ENCODE measurements at places on chromosomes 3 and 15.

GRCh38 chr3:172520301-172520831 is 2.9 kb downstream of the TNFSF10 start:
- peak; percentile 22 for DNase-seq

GRCh38 chr15:60949039-60949977 is 279.8 kb downstream of the RORA start:
- no peak for DNase-seq

- DNase-seq: no peak
Measured at GRCh38 chr3:14652-15051, 181.9 kb upstream of the CHL1 start.

- DNase-seq: no peak
Measured at GRCh38 chr3:170511371-170511770, 74.5 kb downstream of the SLC7A14 start.

- DNase-seq: no peak
Measured at GRCh38 chr3:31004025-31004678, 109.7 kb upstream of the GADL1 start.

- no peak for DNase-seq
Measured at GRCh38 chr3:150069633-150070032, 98.9 kb upstream of the PFN2 start.

- no peak for DNase-seq
Measured at GRCh38 chr3:111051354-111051753, 20.3 kb upstream of the NECTIN3 start.

DNA sequence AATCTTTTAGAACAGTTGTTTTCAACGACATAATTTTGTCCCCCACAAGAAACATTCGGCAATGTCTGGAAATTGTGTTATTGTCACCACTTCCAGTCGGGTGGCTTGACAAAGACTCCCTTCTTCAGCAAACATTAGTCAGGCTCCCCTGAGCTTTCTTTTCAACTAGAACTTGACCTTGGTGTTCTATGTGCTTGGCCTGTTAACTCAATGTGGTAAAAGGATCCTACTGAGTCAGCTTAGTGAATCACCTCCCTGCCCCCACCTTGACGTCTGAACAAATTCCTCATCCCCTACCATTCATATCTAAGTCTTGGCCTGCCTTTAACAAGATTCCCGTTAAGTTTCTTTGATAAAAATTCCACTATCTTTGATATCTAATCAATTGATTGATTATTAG is 465.0 kb upstream of the ROBO1 start:
- no peak for DNase-seq

GRCh38 chr3:175659670-175660350 is 800.7 kb downstream of the NAALADL2 start:
- DNase-seq: no peak

GRCh38 chr15:59301527-59301926 is 71.1 kb downstream of the MYO1E start:
- no peak for DNase-seq

DNA sequence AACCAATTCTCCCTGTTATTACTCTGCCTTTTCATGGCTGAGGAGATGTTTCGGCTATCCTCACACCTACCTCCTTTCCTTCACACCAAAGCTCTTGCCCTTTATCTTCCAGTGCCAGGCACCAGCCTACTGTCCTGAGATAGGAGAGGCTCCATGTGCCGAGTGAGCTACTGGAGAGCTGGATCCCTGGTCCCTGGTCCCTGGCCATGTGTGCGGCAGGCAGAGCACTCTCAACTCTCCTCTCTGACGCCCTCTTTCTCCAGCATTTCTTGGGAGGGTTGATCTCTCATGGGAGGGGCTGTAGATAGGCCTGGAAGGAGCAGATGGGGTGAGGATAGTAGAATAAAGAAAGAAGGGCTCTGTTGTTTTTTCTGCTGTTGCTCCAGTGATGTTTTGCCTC is 277.1 kb upstream of the UMPS start:
- no peak for DNase-seq

DNA sequence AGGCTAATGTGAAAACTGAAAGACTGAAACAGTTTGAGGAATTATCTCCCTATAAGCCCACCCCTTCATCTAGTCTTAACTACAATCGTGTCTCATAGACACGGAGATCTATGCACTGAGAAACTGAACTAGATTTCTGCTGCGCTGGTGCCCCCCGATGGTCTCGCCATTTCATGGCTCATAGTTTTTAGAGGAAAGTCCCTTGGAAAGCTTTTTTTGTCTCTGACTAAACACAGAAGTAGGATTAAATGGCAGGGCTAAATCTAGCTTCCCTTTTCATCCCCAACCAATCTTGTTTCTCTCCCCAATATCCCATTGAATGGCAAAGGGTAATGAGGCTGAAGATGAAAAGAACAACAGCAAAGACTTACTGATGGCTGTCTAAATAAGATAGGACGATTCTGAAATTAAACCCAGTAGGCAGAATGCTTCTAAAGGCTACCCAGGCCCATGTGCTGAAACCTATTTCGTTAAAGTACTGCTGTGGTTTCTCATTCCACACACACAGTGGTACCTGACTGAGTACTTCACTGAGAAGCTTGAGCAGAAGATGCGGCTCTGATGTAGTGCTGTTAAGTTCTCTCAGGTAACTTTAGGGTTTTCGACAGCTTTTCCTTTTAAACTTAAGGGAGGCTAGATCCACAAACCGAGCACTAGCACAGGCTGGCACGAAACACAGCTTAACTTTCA is 142.7 kb downstream of the GADL1 start:
- DNase-seq: peak; percentile 55

- DNase-seq: no peak
Measured at GRCh38 chr3:6155650-6156338, 705.1 kb upstream of the GRM7 start.

GRCh38 chr15:78429477-78429876 is 8.5 kb upstream of the IREB2 start:
- DNase-seq: no peak

GRCh38 chr3:133943031-133943535 is 47.4 kb upstream of the RAB6B start:
- no peak for DNase-seq

GRCh38 chr3:16362770-16363169 is 97.8 kb downstream of the OXNAD1 start:
- no peak for DNase-seq

- no peak for DNase-seq
Measured at GRCh38 chr3:47852604-47853602, 50.0 kb downstream of the DHX30 start.

DNA sequence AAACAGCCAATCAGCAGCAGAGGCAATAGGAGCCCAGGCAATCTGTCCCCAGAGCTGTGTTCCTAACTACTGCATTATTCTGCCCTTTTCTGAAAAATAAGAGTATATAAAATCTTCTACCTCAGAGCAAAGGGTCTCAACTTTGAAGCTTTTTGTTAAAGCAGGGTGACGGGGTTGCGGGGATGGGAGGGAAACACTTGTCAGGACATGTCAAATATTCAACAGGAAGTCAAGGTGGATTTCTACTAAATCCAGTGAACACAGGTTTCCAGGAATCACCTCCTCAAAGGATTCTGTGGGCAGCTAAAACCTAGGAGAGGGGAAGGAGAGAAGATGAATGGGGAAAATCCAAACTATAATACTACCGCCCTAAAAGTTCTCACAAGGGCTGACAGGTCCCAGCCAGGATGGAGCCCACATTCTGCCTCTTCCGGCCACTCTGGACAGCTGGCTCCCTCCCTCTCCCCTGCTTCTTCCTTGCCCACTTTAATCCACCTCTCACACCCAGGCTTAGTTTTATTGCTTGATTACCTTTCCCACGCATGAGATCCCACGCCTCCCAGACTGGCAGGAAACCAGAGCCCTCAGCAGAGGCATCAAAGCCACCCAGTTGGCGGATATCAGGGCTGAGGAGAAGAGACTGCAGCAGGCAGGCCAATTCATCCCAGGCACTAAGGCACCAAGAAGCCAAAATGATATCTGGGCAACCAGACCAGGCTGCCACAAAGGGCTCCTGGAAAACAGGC is 77.2 kb downstream of the OSBPL10 start:
- DNase-seq: peak; percentile 9

DNA sequence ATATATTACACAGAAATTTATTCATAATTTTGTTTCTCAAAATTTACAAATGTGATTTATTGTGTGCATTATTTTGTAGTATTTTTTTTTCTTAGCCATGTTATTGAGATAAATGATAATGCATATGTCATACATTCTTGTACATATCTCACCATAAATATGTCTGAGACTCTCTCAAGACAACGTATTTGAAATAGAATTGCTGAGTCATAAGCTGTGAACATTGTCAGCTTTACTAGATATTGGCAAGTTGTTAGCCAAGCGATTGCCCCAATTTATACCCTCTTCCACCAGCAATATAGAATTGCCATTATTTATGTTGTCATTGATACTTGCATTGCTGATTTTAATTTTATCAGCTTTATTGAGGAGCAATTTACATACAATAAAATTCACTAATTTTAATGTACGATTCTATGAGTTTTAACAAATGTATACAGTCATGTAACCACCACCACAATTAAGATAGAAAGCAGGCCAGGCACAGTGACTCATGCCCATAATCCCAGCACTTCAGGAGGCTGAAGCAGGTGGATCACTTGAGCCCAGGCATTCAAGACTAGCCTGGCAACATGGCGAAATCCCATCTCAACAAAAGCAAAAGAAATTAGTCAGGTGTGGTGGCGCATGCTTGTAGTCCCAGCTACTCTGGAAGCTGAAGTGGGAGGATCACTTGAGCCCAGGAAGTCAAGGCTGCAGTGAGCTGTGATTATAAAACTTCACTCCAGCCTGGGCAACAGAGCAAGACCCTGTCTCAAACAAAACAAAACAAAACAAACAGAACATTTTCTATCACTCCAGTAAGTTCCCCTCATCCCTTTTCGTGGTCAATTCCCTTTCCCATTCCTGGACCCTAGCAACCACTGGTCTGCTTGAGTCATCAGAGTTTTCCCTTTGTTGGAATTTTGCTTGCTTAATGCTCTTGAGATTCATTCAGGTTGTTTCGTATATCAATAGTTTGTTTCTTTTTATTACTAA is 373.1 kb downstream of the MFSD1 start:
- no peak for DNase-seq

DNA sequence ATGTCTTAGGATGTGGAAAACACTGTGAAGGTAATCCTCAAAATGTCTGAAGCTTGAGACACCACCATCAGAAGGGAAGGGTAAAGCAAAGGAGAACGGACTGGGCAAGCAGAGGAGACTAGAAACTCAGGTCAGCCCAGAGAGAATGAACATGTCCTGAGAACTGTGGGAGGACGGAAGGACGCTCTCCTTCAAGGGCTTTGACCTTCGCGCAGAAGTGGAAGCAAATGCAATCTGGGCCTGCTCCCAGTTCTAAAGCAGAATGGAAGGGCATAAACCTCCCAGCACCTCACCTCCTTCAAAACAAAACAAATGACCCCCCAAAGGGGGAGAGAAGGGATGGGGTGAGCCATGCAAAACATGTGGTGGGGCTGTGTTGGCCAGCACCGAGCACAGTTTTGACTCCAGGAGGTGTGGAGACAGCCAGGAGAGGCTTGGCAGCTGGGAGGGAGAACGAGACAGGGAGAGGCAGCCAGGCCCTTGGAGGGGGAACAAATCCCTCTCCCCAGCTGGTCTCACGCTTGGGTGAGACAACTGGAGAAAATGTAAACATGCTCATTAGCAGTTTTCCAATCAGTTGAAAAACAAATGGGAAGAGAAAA is 222.4 kb upstream of the WNT5A start:
- DNase-seq: no peak

DNA sequence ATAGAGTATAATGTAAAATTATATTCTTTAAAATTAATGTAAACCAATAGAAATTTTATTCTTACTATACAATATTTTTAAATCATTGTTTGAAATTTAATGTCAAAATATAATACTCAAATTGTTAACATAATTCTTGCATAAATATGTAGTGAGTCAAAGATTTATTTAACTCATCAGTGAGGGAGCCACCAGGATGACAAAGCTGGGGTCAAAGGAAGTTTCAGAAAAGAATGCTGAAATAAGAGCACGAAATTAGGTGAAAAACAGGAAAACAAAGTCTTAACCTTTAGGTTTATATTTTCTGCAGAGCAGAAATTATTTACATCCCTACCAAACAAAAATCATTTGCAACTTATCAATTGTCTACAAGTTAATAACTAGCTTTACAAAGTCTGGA is 74.1 kb downstream of the DIPK2A start:
- DNase-seq: no peak

GRCh38 chr3:136074546-136075170 is 109.1 kb downstream of the PPP2R3A start:
- no peak for DNase-seq

- no peak for DNase-seq
Measured at GRCh38 chr3:51585197-51585596, 46.7 kb downstream of the RAD54L2 start.

GRCh38 chr3:14307656-14308302 is 94.6 kb upstream of the SLC6A6 start:
- DNase-seq: no peak

DNA sequence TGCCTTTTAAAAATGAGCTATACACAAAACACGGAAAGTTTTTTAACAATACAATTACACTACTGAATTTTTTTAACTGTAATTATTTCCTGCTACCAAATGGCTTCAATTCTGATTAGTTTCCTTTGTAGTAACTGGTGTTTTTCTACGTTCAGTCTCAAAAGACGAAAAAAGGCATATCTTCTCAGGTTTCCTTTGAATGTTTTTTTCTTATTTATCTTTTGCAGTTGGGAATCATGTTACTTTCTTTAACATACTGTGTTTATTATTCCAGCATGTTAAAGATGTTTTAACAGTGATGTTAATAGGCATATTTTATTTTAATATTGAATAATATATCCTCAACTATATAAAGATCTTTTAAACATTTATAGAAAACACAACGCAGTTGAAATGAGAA is 1055.5 kb downstream of the ROBO1 start:
- no peak for DNase-seq

DNA sequence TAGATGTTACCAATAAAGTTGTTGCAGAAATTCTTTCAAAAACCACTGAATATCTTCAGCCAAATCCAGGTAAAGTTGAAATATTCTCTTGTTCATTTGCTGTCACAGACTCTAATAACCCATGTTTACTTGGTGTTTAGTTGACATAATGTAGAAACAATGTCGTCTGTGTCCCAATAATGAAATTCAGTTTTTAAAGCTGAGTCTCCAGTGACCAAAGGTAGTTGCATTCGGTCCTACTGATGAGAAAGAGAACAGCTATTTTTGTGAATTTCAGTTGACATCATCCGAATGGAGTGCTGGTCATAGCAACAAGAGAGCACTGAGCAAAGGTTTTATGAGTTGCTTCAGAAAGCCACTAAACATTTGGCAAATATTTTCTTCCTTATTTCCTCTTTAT is 88.8 kb upstream of the ADAMTSL3 start:
- no peak for DNase-seq

DNA sequence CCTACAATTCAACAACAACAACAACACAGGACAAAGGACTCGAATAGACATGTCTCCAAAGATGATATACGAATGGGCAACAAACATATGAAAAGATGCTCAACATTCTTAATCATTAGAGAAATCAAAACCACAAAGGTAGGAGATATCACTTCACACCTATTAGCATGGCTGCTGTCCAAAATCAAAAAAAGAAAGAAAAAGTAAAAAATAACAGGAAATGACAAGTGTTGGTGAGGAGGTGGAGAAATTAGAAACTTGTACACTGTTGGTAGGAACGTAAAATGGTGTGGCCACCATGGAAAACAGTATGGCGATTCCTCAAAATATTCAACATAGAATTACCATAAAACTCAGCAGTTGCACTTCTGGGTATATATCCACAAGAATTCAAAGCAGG is 312.3 kb upstream of the STT3B start:
- DNase-seq: no peak

GRCh38 chr3:100125161-100125938 is 11.0 kb upstream of the FILIP1L start:
- no peak for DNase-seq
